ENCODE measurements at places on chromosomes 1 and 21.
A peak's percentile ranks its signal among the peaks of the same experiment; 100 is the strongest.

- DNase-seq, result no peak
Observed at GRCh38 chr1:108512239-108513043, 47.5 kb upstream of the EEIG2 start.

- DNase-seq, result no peak
Observed at GRCh38 chr1:221778125-221778524, 36.2 kb upstream of the DUSP10 start.

DNA sequence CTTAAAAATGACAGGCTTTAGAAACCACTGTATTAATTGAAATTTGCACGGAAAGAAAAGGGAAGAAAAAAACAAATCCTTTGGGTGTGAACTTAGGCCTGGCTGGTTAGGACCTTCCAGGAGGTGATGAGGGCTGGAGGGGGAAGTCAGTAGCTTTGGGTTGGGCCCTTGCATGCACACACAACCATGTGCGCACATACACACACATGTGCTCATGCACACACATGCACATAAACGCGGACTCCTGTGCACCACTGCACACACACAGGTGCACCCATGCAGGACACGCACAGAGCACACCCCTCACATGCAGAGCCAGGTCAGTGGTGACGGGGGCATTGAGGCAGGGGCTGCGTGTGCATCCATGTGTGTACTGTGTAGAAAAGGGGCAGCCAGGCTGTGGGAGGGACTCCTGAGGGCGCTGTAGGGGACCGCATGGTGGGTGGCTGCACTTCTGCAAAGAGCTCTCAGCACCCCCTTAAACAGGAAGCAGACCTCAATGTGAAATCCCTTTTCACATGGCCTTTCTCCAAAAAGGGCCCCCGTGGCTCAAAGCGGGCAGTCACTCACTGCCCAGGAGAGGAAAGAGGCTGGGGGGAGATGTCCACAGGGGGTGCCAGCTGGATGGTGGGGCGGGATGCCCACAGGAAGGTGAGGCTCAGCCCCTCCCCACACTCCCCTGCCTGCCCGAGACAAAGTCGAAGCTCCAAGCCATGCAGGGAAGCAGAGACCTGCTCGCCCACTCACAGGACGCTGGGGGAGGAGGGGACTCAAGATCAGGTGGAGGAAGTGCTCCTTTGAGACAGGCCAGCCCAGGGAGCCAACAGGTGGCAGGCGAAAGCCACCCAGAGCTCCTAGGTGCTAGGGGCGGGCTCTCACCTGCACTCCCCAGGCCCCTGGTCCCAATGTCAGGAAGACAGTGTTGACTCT is 95.2 kb downstream of the ITPKB start:
- DNase-seq, result no peak

- peak; percentile 63 for DNase-seq
Observed at GRCh38 chr1:10694274-10694632, 102.2 kb downstream of the CASZ1 start.

- DNase-seq, result no peak
Observed at GRCh38 chr1:23480187-23481025, 3.6 kb downstream of the ASAP3 start.

- no peak for DNase-seq
Observed at GRCh38 chr21:42748620-42749176, 95.3 kb downstream of the PDE9A start.

DNA sequence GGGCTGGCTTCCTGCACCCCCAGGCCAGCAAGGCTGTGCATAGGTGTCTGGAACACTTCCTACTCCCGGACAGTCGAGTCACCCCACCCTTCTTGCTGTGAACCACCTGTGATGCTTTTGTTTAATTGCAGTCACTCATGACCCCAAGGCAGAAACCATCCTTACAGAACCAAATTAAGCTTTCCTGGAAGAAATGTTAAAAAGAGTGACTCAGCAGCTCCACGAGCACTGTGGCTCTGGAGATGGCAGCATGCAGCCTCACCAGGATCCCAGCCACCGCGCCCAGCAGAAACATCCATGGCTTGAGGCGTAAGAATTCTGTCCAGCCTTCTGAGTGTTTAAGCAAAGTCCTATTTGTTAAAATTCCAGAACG is 28.8 kb downstream of the SNAP47 start:
- DNase-seq, result no peak

- no peak for DNase-seq
Observed at GRCh38 chr1:152886085-152886484, 8.0 kb downstream of the SMCP start.

DNA sequence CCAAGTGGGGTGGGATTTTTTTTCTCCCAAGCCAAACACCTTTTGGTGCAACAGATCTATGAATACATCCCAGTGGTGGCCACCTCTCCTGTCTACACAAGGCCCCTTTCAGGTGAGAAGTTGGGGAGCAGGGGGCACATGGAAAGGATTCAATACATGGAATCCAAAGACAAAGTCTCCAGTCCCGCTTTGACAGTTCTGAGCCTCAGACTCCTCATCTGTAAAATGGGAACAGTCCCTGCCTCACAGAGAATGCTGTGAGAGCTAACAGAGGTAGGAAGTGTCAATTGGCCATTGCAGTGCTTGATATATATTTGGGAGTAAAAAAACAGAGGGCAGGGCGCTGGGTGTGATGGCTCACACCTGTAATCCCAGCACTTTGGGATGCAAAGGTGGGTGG is 26.7 kb upstream of the ZNF436 start:
- no peak for DNase-seq

- DNase-seq, result no peak
Observed at GRCh38 chr1:51543858-51544257, 24.8 kb upstream of the EPS15 start.

DNA sequence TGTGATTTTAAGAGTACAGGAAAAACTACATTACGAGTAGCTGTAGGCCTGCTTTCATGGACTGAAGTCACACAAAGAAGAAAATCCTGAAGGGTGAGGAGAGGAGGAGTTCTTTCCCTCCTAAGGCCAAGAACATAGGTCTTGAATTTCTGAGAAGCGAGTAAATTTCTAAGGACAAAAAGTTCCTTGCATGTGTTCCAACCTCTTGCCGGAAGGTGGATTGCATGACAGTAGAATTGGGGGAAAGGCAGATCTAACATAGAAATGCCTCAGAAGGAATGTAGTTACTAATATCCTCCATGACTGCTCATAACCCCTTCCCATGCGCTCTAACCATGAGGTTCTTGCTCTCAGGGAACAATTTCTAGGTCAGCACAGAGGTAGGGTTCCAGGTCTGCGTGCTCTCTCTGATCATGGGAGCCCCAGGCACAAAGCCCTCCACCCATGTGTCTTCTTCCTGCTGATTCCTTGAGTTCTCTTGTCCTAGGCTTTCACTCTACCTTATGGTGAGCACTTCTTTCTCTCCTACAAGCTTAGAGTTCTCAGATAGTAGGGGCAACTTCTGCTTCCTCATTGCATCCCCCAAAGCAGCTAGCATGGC is 13.7 kb downstream of the CD2 start:
- DNase-seq, result no peak

DNA sequence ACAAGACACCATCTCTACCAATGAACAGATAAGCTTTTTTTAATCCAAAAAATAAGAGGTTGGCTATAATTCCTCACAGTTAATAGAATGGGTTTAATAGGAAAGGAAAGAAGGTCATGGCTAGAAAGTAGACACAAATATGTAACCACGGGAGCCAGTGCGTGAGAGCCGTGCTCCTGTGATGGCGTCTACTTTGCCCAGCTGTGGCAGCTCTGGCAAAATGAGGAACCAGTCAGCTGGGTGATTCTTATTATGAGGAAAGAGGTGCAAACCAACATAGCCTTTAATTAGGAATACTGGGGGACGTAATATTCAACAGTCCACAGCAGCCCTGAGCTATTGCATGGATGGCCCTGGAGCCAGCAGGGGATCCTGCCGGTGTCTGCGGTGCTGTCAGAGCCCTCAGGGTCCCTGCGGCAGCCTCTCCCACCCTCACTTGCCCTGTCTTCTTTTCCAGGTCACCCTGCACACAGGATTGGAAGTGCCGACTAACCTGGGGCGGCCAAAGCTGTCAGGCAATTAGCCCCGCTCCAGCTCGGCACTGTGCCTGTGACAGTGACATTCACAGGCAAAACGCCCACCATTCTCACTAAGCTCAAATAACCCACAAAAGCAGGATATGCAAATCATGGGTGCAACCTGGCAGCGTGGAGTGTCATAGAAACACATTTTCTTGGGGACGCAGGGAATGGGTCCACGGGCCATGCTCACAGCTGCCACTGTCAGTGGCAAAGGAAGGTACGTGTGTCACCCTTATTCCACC is 25.9 kb upstream of the GNPAT start:
- DNase-seq, result no peak

- no peak for DNase-seq
Observed at GRCh38 chr1:24989082-24989481, 59.0 kb upstream of the RUNX3 start.

GRCh38 chr1:12014141-12014991 is 4.9 kb upstream of the MIIP start:
- no peak for DNase-seq

DNA sequence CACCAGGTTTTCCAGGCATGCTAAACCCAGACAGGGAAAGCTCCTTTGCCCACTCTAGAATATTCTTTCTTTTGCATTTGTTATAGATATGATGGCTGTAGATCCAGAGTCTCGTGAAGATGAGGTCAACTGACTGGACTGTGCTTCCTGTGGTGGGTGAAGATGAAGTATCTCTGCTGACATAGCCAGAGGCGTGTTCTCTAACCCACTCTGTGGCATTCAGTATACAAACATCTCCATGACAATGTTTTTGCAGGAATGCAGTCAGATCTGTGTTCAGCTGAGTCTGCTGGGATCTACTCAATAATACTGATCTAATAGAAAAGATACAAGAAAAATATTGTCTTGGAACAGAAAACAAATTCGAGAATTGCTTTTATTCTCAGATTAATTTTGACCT is 11.3 kb downstream of the RWDD2B start:
- DNase-seq, result no peak

DNA sequence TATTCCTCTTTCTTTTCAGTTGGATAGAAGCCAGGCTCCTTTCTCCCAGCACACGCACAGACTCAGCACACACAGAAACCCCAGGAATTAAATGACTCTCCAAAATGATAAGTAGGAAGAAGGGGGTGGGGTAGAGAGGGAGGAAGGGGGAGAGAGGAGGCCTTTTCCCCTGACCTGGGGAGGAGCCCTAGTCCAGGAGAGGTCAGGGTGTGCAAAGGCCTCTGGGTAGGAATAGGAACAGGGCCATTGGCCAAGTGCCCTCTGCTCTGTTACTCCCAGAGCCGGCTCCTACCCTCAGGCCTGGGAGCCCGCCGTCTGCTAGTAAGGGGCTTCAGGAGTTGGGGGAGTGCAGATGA is 35.6 kb upstream of the PUM1 start:
- DNase-seq, result no peak

DNA sequence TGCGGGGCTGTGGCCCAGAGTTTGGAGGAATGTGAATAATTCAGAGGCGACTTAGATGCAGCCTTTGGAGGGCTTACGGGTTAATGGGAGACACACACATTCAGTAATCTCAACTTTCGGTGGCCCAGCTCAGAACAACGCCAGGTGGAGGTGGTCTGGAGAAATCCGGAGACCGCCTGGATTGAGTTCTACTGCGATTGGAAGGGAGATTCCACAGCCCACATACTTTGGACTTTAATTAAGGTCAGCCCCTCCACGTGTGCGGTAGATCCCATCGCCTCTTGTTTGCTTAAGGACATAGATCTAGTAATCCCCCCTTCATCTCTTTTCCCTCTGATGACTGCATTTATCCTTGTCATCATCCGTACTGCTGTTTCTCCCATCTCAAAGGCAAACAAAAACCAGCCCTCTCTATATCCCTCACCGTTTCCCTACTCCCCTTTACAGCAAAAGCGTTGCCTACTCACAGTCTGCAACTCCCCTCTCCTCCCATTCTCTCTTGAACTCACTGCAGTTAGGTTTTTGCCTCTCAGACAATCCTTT is 720 bp upstream of the BSDC1 start:
- DNase-seq, result no peak

DNA sequence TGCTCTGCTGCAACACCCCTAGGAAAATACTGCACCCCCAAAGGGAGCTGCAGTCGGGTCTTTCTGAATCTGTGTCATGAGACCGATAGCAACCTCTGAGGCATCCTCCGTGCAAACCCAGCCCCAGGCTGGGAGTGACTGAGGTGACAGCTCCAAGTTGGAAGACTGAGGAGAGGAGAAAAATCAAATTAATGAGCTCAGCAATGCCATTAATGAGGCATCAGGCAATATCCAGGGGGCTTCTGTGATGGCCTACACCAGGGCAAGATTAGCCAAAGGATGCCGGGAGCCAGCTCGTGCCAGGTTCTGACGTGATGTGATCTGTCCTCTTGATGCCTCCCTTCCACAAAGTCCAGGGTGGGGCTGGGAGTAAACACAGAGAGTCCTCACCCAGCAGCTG is 30.8 kb upstream of the PSMB2 start:
- no peak for DNase-seq

GRCh38 chr1:26789931-26790330 is 2.2 kb downstream of the PIGV start:
- no peak for DNase-seq

DNA sequence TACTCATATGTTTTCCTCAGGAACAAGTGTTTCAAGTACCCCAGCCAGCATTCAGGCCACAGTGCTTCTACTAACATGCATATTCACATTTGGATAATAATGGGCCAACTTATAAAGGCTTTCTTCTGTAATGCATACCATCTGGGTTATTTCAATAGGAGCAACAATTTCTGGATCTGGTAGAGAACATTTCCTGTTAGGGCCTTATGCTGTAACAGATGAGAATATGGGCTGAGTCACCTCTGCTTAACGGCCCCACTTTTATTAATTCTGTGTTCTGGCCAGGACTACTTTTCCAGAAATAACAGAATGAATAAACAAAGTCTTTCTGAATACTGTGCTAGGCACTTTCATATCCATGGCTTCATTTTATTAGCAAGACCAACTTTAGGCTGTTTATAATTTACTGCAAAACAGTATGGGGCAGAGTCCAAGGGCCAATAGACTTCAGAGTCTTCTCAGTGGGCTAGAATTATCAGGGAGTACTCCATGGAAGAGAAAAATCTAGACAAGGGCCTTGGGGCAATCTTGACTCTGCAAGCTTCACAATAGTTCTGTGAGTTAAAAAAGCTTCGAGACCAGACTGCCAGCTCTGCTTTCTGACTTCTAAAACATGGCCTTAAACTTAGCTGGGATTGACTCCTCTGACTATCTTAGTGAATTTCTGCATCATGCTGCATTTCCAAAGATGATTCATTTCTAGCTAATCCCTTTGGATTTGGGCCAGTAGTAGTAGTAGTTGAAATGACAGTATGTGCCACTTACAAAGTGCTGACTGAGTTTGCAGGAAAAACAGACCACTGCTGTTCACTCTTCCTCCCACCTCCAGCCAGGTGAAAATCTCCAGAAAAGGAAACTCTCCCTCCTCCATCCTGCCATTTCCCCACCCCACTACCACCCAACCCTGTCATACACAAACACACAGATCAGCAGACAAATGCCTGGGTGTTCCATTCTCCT is 8.2 kb upstream of the SSX2IP start:
- no peak for DNase-seq

GRCh38 chr21:14870853-14871149 is 194.0 kb downstream of the NRIP1 start:
- no peak for DNase-seq
